ENCODE measurements at places on chromosomes 1 and 21. TPM values are rescaled to one million over a fixed set of nuclear protein-coding genes. Genes with fewer than 3 reads are reported as not detected.

TNFRSF1B gene
- 25.0 TPM for total RNA-seq

MX2 gene
- 31.5 TPM for total RNA-seq

WNT3A gene
- not detected for total RNA-seq

APOBEC4 gene
- total RNA-seq = not detected

LCE1B gene
- total RNA-seq = not detected

NBPF4 gene
- not detected for total RNA-seq

Data from breast epithelium (tissue), 4 donors.